ENCODE measurements at places on chromosomes 6 and 20.

DNA sequence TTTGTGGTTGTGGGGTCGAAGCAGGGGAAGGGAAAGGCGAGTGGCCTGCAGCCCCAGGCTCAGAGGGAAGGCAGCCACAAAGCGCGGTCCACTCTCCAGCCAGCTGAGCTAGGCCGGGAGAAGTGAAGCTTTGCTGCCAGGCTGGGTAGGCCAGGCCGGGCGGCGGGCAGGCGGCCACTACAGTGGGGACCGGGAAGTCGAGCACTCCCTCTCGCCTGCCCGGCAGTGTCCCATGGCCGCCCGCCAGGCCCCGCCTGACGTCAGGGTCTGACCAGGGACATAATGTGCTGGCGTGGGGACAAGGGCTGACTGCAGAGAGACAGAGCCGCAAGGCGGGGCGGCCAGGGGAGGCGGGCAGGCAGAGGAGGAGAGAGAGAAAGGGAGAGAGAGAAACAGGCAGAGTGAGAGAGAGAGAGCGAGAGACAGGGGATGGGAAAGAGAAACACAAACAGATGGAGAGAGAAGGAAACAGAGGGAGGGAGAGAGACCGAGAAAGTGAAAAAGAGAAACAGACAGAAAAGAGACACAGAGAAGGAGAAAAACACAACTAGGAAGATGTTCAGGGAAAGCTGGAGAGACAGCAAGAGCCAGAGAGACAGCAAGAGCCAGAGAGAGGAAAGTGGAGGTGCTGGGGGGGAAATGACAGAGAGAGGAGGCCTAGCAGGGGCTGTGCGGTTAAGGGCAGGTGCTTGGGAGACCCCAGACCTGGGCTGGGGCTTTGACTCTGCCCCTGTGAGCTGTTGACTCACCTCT, 94.5 kb upstream of the PTPN1 start:
- no peak for DNase-seq

DNA sequence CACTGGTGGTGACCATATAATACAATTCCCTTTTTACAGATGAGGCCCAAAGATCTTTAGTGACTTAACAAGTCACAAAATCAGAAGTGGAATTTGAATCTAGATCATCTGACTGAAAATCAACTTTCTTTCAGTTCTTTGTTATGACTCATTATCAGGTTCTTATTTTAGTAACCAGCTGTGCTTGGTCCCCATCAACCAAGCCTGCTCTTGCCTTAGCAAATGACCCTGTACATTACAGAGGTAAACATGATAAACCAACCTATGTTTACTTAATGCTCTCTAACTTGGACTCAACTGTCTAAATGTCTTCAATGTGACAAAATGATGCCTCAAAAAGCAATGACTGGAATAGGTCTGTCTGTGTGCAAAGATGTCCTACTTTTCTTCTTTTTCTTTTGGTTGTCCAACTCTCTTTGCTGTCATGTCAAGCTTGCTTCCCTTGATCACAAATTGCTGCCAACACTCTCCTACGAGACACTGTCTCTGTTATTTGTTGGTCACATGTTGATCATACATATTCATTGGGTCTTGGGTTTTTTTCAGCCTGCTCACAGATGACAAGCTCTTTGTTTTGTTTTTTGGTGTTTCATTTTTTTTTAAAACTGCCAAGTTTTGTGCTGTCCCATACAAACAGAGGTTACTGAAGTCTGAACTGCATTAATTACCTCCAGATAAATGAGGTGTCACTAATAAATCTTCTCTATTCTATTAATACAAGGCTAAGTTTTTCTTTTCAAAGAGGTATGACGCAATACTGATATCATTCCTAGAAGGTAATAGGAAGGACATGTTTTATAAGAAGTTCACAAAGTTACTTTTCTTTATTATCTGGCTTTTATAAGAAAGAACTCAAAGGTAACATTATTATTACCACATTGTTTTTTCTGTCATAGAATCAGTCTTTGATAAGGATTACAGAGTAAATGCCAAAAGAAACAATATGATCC, 62.2 kb upstream of the PLN start:
- no peak for DNase-seq

DNA sequence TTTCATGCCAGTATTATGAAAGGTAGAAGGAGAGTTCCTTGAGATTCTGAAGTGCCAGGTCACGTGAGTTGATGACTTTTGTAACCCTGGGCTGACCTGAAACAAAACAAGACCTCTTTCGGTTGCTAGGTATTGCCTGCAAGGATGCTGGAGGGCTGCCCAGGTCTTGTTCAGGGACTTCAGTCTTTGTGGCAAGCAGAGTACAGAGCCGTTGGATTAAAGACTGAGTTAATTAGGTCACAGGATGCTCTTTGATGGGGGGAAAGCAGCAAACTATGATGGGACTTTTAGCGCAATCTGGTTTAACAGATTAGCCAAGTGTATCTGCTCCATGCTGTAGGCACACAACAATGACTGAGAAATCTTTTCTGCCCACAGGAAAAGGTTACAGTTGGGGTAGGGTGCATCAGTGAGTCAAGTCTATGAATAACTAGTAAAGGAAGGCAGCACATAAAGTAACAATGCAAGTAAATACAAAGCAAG, 12.8 kb upstream of the ELOVL5 start:
- DNase-seq, result no peak

DNA sequence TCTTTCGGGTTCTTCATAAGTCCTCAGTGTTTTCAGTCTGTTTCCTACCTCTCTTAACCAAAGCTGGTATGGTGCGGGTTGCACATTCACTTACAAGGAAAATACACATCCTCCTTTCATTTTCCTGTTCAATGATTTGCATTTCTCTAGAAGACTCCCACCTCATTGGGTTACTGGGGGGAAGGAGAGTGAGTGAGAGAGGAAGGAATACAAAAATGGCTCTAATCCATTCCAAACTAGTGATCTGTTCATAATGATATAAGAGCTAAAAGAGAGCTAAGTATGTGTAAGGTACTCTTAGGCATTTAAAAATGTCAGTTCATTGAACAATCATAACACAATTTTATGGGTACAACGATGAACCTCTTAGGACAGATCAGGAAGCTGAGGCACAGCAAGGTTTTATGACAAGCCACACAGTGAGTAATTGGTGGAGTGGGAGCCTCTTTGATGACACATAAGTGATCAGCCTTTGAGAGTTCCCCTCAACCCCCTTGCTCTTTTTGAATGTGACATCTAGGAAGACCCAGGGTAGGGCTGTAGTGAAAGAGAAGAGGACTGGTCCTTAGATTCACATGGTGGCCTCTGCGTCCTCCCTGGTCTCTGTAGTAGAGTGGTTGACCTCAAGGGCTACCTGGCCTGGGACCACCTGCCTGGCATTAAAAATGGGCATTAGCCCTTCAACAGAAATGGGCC, 328.4 kb upstream of the SOX4 start:
- no peak for DNase-seq

GRCh38 chr20:63132131-63132714, 83.7 kb downstream of the YTHDF1 start:
- no peak for DNase-seq

GRCh38 chr6:26474439-26474881, 16.7 kb downstream of the BTN2A1 start:
- DNase-seq, result no peak

DNA sequence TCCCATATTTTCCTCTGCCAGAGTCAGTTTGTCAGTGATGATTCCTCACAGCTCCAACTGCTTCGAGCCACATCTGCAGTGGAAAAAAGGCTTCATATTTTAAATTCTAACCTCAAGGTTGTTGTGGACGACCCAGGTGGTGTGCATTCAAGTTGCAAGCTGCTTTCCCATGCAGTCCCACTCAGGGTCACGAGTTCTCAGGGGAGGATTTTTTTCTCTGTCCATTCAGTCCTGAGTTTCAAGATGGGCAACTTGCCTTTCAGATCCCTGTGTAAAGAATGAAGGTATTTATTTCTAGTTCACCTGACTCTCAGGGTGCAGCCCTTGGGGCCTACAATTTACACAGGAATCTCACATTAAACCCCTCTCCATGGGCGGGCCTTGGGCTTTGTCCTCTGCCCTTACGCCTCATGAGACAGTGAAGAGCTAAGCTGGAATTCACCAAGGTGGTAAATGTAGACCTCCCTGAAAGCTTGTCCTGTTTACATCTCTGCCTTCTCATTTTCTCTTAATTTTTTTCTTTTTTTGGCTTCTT, 65.9 kb downstream of the TPD52L1 start:
- DNase-seq, result no peak

- no peak for DNase-seq
Measured at GRCh38 chr6:136150961-136151360, 99.2 kb downstream of the MTFR2 start.

DNA sequence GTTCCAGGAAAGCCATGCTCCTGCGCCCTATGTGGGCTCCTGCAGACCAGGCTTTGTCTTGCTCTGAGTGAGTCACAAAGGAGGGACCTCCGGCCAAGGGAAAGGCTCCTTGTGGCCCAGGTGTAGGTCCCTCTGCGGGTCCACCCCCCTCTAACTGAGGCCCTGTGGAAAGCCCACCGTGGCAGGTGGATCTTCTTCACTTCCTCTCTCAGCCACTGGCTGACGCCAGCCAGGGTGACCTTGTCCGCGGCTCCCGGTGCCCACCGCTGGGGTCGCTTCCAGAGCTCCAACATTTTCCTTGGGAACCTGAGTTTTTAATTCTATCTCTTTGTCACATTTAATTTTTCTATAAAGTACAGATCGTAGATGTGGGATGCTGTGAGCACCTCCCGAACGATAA, 54.1 kb downstream of the SMOC2 start:
- no peak for DNase-seq

DNA sequence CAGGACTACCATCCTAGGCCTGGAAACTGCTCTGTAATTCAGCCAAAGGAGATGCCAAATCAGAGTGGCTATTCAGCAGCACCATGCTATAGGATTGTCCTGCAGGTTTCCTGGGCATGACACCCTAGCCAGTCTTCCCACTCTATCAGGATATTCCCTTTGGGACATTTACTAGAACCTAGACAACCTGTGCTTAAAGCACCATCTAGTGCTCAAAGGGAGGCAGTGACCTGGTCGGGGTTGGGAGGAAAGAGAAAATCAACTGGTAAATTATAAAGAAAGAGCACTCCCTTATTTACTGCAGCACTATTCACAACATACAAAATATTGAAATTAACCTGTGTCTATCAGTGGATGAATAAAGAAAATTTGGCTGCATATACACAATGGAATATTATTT, 67.2 kb upstream of the SMLR1 start:
- peak; percentile 50 for DNase-seq

GRCh38 chr6:4774296-4774695, 1.9 kb upstream of the CDYL start:
- DNase-seq, result no peak

- DNase-seq, result no peak
Measured at GRCh38 chr20:13784271-13784892, 337 bp downstream of the ESF1 start.

- no peak for DNase-seq
Measured at GRCh38 chr6:154258064-154258757, 98.4 kb downstream of the IPCEF1 start.

- no peak for DNase-seq
Measured at GRCh38 chr6:6058054-6058444, 51.3 kb upstream of the NRN1 start.

- no peak for DNase-seq
Measured at GRCh38 chr6:133407320-133408100, 166.4 kb downstream of the EYA4 start.

DNA sequence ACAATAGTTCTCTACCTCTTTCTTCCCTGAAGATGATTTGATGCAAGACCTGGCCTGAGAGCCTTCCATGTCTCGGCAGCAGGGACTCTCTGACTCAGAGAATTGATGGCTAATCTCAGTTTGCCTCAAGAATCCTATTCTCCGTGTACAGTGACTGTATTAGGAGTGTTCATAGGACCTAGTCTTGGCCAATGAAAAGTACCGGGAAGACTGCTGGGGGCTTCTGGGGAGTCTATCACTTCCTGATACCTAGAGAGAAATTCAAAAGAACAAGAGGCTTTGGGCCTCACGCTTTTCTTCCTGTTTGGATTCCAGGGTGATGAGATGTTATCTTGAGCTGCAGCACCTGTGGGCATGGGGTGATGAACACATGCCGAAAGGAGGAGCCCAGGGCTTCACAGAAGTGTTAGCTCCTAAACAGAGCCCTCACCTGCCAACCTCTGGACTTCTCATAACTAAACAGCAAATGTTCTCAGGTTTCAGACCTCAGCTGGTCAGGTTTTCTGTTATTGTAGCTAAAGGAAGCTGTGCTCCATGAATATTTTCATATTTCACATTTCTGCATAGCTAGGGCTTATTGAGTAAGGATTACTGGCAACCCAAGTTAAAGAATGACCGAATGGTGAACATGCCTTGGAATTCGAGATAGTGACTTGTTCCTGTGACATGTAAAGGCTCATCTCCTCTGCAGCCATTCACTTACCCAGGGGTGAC, 323.1 kb upstream of the AGPAT4 start:
- no peak for DNase-seq

DNA sequence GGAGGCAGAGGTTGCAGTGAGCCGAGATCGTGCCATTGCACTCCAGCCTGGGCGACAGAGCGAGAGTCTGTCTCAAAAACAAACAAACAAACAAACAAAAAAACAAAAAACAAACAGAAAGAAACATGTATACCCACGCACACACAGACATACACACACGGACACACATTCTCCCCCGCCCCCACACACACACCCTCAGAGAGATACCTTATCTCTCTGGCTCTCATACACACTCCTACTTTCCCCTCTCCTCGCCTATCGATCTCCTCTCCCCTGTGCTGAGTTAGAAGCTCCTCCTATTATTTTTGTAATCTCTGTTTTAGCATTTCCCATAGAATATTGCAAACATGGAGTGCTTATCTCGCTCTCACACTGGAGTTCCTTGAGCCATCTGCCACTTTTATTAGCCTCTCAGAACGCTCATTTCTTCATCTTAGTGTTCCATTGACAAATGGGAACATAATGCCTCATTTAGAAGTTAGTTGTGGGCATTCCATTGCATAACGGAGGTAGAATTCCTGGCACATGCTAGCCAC, 144.2 kb upstream of the CITED2 start:
- no peak for DNase-seq

DNA sequence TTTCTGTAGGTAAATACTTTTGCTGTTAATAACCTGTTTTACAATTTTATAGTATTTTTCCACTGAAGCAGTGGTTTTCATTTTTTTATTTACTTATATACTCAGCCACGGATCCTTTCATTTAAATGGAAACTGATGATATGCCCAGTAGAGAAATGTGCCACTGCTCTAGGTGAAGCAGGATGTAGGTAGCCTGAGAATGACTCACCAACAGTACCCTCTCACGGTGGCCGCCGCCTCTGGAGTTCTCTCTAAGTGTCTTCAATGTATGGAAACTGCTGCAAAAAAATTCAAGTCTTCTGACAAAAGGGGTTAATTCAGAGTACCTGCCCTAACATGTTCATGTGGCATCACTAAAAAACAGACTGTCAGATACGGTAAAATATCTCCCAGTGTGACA, 6.4 kb downstream of the EYA4 start:
- no peak for DNase-seq

DNA sequence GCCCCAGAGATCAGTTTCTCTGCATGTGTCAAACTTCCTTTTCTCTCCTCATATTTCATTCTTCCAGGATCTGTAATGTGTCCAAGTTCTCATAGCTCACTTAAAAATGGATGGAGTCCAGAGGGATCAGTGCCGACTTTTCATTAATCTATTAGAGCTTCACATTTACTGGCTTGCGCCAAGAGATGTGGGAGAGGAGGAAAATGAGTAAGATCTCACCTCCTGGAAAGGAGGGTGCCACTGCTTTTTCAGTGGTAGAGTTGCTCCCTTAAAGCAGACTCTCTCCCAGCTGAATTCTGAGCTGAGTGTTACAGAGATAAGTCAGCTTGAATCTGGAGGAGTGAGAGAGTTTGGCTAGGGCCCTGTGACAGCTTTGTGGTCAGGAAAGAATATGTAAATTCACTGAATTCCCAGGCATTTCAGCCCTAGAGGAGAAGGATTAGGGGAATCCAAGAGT, 175.9 kb downstream of the SOX4 start:
- DNase-seq, result no peak

Measured in HEK293T (cell line).